CD4-positive, alpha-beta T cell treated with Interleukin-1 beta for 1 hour (primary cell): ENCODE measurements at places on chromosomes 2 and 18.

GRCh38 chr2:237774811-237775553, 23.6 kb upstream of the RBM44 start:
- peak; percentile 38 for DNase-seq

DNA sequence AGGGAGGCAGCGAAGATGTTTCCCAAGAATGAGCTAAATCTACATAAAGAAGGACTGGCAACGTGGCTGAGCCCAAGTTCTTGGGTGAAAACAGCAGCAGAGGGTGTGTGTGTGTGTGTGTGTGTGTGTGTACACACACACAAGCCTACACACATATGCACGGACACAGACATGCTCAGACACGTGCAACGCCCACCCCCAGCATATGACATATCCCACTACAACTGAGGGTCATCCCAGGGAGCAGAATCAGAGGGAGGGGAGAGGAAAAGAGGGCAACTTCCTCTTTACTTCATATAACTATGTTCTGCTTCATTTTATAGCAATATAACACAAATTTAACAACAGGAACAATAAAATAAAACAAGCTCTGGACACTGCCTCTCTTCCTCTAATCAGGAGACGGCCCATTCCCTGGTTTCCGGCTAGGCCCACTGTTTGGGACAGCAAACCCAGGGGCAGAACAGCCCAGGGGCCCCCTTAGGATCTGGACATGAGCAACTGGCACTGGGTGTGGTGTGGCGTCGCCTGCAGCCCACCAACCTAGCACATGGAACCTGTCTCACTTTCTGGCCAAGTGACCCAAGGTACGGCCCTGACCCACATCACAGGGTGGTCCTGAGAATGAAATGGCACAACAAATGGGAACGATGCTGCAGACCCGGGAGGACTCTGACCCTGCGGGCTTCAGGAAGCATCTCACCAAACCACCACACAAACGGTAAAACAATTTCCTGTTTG, 25.0 kb downstream of the FAM178B start:
- DNase-seq, result no peak

DNA sequence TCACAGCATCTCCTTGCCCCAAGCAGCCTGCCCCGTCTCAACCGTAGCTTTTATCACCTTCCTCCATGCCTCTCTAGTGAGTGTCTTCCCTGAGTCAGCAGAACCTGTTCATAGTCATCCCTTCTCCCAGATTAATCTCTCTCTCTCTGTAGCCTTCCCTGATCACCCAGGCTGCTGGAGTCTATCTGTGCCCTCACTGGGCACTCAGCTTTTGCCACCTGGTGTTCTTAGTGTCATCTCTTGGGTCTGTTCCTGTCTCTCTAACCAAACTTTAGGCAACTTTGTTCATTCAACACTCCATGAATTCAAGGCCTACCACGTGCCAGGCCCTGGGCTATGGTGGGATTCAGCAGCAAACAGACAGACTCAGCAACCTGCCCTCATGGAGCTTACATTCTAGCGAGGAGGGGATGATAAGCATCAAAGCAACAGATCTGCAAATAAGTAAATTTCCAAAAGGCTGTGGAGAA, 159.1 kb downstream of the SMAD7 start:
- DNase-seq, result no peak

- peak; percentile 49 for DNase-seq
These were observed 8.1 kb downstream of the MBP start for GRCh38 chr18:77124452-77124922.

DNA sequence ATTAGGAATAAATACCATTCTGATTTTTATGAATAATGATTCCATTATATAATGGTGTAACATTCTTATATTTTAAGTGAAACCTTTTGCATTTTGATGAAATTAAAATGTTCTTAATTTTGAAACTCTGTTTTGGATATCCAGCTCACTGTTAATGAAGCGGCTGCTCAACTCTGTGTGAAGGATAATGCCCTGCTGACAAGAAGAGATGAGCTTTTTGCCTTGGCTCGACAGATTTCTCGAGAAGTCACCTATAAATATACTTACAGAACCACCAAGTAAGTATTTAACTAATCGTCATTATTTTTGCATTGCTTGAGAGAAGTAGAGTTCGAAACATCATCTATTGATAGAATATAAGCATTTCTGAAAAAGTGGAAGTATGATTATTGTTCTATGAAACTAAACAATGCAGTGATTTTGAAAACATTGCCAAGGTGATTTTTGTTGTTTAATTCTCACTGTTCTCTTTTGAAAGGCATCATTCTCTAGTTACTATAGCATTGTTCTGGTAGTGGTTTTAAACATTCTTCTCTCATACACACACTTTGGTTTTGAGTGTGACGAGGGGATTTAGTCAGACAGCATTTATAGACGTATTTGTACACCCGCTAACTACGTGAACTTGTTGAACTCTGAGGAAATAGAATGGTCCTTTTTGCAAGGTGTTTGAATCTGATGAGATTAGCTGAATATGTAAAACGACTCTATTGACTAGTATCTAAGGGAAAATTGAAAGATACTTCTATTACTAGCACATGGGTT, 21.5 kb downstream of the NAB1 start:
- peak; percentile 33 for DNase-seq

- no peak for DNase-seq
These were observed 265.8 kb downstream of the TNS1 start for GRCh38 chr2:217736776-217737550.

DNA sequence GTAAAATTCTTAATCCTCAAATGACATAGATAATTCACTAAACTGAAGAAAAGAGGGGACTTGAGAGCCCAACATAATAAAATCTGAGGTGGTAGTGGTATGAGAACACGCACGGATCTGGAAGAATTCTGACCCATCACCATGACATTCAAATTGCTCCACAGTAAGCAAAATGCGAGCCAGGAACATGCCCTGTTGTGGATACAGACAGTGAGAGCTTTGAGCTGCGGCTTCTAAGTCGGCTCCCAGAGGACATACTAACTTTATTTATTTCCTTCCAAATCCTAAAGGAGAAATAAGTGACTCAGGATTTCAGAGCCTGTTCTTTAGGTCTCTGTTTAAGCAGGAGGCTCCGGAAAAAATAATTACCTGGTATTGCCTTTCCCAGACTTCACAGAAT, 143.4 kb upstream of the SMAD7 start:
- no peak for DNase-seq

DNA sequence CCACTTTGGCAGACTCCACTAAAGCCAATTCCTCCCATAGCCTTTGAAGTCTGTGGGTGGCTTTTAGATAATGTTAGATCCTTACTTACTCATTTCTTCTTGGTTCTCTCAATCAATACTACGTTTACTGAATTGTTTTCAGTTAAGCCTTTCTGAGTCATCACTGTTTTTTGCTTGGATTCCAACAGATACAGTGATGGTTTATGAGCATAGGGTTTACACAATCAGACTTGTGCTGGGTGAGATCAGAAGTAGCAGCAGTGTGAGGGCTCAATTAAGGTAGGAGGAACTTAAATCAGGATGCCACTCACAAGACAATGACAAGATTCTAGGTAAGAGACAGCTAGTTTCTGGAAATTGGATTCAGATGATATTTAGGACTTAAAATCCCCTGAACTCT, 297.7 kb upstream of the DOK6 start:
- DNase-seq, result no peak

DNA sequence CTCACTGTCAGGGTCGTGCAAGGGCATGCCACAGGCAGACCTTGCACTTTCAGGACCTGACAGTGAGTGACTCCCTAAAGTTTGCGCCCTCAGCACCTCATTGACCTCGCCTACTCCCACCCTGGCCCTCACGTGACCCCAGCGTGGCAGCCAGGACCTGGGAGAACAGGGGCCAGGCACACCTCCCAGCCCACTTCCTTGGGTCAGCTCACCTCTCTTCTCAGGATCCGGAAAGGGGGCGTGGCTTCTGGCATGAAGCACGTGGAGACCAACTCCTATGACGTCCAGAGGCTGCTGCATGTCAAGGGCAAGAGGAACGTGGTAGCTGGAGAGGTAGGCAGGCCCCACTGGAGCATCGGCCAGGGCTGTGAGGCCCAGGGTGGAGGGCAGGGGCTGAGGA, 8.8 kb downstream of the VIL1 start:
- DNase-seq, result no peak

DNA sequence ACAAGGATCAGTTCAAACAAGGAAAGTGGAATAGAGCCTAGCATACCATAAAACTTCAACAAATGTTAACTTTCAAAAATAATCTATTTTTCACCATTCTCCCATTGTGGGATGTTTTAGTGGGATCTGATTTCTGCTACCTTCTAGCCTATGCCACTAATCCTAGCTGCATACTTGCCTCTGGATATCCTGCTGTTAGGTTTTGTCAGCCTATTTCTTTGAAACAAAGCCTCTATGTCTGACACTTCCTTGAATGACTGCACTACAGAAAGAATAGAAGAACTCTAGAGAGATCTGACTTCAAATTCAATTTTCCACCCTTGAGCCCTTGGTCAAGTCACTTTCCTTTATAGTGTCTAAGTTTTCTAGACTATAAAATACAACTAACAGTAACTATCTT, 291.5 kb downstream of the PTH2R start:
- DNase-seq, result no peak

- no peak for DNase-seq
These were observed 6.7 kb downstream of the WDCP start for GRCh38 chr2:24040511-24040910.

DNA sequence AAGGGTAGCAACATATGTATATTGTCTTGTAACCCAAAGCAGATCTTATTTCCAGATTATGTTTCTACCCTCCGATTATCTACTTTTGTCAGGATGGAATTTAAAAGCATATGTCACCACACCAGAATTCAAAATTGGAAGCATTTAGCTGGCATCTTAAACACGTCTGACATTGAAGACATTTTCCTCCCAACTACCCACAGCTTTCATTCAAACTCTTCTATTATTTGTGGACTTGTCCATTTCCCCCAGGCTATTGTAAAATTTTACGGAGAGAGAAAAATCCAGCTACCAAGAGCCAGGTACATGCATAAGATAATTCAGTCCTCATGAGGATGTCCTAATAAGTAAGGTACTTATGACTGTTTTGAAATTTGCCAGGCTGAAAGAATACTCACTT, 659.3 kb downstream of the LRRTM4 start:
- no peak for DNase-seq

DNA sequence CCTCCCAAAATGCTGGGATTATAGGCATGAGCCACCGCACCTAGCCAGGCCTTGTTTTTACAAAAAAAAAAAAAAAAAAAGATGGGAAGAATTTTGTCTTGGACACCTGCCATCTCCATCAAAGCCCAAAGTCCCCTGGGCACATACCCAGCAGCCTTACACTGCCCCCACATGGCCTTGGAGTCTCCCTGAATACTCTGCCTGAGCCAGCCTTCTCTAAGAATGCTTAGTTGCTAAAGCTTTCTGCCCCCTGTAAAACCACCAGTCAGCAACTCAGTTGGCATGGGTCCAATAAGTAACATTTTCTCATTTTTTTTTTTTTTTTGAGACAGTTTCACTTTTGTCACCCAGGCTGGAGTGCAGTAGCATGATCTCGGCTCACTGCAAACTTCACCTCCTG, 40.6 kb downstream of the SPC25 start:
- DNase-seq, result no peak

DNA sequence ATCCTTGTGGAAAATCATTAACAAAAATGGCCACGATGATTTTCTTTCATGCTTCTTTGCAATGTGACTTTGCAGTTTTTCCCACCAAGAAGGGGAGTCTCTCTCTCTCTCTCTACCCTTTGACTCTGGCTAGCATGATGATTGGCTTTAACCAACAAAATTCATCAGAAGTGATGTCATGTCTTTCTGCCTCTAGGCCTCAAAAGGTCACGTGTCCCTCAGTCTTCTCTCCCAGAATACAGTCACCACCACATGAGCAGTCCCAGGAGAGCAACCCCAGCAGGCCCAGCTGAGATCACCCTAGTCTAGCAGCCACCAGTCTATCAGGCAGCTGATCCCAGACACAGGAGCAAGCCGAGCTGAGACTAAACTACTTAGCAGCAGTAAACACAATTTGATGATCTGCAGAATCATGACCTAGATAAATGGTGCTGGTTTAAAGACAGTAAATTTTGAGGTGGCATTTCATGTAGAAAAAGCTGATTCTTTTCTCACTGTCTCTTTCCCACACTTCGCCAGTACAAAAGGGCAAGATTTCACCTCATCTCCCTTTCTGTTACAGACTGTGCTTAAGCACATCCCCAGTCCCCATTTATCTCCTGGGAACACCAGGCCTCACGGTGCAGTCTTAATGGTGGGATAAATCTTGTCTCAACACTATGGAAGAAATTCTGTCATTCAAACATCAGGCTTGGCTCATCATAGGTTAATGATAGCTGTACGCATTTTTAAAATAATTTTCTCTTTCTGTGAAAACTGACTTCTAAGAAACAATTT, 132.7 kb downstream of the SCG2 start:
- no peak for DNase-seq

DNA sequence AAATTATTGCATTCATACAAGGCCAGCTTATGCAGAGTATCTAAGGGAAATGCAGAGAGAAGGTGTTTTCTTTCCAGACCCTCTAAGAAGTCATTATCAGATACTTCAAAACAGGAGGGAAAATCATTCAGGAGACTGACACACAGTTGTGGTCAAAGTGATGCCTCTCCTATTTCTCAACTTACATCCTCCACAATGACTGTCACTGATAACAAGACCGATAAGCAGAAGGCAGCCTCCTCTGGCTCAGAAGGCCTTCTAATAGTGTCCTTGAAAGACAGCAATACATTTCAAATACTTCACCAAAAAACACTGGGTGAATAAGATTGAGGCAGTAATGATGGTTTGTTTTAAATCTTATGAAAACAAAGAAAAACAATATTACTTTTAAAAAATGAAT, 199.7 kb downstream of the PIEZO2 start:
- DNase-seq, result no peak

DNA sequence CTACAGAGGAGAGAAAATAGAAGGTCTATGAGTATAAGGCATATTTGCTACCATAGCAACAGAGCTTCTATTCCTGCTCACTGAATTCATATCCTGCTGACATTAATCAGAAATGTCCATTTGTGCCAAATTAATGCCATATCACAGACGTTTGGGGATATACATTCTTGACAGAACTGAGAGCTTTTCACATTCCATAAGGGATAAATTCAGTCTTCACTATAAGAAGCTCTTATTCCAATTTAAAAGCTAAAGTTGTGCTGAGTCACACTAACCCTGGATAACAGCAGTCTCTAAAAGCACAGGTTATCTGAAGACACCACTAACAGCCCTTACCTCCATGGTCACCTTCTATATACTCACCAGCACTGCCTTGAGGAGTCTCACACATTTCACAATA, 178.1 kb downstream of the RAB3GAP1 start:
- no peak for DNase-seq

- no peak for DNase-seq
These were observed 44.0 kb upstream of the ARHGAP15 start for GRCh38 chr2:143085125-143085784.

DNA sequence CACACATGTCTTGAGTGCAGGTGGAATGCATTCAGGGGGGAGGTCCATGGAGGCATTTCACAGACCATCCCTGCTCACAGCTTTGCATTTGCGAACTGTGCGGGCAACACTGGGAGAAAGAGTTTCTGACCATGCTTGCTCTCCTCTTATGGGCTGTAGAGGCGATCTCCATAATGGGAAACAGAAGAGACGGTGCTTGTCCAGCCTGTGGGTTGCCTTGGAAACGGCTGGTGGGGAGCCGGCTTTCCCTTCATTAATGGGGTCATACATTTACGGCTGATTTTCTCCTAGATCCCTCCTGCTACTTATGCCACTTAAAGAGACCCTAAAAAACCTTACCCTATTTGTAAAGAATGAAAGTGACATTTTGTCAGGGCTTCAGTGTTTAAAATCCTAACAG, 147.4 kb downstream of the SOX11 start:
- no peak for DNase-seq

- DNase-seq, result no peak
These were observed 14.0 kb upstream of the IMP4 start for GRCh38 chr2:130328710-130329109.
